Epithelial cell of proximal tubule (primary cell): ENCODE measurements at places on chromosomes 16 and 17. TPM values are rescaled to one million over a fixed set of nuclear protein-coding genes. Genes with fewer than 3 reads are reported as not detected.

- DNase-seq: no peak
Measured at GRCh38 chr16:15757630-15758251, 99.1 kb downstream of the MYH11 start.

DNA sequence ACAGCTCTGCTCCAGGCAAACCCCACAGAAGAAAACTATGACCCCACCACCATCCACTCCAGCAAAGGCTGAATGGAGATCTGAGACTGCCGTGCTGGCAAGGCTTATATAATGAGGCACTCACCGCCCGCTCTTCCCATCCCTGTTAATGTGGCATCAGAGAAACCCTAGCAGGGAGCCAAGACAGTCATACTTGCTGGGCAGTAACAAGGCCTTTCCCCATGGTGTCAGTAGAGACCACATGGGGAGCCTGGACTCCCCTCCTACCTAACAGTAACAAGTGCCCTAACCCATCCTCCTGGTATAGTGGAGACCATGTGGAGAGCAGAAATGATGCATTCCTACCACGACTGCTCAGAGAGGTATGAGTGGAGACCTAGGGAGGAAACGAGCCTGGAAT is 235.2 kb downstream of the C16orf78 start:
- DNase-seq: no peak

GRCh38 chr17:16980061-16980460 is 8.1 kb upstream of the TNFRSF13B start:
- no peak for DNase-seq

GRCh38 chr17:80749611-80750010 is 205.0 kb downstream of the RPTOR start:
- no peak for DNase-seq

DNA sequence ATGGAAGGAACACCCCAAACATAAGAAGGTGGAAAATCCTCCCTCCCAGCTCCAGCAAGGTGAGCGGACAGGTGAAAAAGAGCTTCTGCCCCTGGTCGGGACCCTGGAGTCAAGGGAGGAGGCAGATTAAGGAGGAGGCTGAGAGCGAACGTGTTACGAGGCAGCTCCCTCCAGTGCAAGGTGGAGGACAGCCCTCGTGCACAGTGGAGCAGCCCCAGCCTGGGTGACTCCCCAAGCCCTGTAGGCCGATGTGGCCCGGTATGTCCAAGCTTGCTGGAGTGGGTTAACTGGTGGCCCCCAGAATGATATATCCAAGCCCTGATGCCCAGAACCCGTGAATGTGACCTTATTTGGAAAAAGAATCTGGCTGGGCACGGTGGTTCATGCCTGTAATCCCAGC is 15.5 kb upstream of the CRISPLD2 start:
- no peak for DNase-seq

DNA sequence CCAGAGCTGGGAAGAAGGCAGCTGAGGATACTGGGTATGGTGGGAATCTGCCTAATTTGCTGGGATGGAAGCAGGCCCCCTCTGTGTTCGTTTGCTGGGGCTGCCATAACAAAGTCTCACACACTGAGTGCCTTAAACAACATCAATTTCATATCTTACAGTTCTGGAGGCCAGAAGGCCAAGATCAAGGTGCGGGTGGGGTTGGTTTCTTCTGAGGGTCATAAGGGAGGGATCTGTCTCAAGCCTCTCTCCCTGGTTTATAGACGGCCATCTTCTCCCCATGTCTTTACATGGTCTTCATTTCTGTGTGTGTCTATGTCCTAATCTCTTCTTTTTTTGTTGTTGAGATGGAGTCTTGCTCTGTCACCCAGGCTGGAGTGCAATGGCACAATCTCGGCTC is 35.8 kb downstream of the GDE1 start:
- no peak for DNase-seq

The SLC12A3 gene
- total RNA-seq: not detected in 2 replicates

The CD79B gene
- total RNA-seq: not detected in 2 replicates

The CCL14 gene
- total RNA-seq: not detected in 2 replicates
